ENCODE measurements at places on chromosomes 5 and 9.

DNA sequence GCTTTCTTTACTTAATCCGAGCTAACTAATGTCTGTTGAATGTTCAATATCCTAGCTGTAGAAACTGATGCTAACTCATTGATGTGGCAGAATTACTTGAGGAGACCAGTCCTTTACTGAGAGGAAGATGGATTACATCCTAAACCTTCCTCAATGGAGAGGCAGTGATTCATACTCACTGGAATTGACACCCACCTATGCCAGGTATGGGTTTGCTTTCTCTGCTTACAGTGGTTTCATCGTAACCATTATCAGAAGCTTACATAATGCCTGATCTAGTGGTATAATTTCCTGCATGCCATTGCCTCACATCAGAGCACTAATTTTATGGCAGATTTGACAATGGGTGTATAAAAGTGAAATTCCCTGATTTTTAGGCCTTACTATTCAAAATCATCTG lies 384.7 kb downstream of the ANXA1 start:
- DNase-seq, result no peak

GRCh38 chr5:538801-539468 lies 14.7 kb upstream of the SLC9A3 start:
- DNase-seq, result peak; percentile 14

- DNase-seq, result no peak
Observed at GRCh38 chr9:33143241-33143661, 23.9 kb downstream of the B4GALT1 start.

- no peak for DNase-seq
Observed at GRCh38 chr5:131710391-131710790, 75.4 kb upstream of the RAPGEF6 start.

DNA sequence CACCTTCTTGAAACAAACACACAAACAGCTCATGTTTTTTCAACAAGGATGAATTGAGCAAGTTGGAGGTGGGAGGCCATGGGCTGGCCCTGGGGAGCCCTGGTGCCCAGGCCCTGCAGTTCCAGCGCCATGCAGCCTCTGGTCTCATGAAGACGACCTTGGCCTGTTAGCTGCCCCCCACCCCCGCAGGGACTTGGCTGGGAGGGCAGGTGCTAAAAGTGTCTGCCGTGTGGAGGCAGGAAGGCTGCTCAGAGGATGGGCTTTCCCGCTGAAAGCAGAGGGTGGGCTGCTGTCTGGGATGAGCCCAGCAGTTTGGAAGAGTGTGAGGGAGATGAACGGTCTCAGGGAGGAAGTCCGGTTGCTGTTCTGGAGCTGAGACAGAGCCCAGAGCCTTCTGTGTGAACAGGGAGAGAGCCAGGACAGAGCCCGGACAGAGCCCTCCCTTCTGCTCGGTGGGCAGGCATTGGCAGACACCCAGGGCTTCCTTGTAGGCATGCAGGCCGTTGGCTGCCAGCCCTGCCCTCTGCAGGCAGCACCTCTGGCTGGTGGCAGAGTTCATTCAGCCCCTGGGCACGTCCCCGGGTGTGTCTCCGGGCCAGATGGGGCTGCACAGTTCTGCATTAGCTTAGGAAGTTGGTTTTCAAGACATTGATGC lies 18.7 kb downstream of the ROPN1L start:
- peak; percentile 86 for DNase-seq

DNA sequence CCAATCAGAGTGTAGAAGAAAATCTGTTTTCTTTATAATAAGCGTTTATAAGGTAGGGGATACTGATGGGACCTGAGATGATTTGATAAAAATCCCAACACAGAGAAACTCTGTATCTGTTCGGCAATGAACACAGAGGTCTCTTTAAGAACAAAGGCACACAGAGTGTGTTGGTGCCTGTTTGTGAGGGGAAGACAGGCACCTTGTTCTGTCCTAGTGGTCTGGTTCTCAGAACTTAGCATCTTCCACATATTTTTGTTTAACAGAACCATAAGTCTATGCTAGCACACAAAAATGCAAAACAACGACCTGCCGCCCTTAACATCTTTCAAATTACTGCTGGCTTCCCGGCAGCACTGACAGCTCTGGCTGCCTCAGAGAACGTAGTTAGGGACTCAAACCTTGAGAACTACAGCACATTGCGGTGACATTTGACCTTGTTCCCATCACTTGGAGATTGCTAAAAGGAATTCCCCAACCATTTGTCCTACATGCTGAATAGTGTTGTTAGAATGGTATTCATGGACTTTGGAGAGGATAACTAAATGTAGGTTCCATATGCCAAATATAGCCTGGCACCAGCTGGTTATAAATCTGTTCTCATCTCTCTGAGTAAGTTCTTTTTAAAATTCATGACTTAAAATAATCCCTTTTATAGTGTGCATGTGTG lies 871.7 kb upstream of the TYRP1 start:
- no peak for DNase-seq

DNA sequence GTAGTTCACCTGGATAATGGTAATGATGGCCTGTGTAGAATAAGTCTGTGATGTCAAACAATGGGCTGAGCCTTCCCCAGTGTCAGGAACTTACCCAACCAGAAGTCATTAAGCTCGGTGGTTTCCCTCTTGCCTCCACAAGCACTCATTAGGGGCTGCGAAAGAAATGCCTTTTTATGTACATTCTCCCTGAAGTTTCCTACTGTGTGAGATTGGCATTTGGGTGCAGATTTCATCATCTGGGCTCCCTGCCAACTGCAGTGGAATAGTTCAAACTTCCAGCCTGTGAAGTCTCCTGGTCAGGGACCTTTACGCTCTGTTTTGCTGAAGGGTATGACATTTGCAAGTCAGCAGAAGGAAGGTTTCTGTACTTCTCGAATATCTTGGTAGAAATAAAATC lies 41.6 kb upstream of the TMEM215 start:
- DNase-seq, result no peak

DNA sequence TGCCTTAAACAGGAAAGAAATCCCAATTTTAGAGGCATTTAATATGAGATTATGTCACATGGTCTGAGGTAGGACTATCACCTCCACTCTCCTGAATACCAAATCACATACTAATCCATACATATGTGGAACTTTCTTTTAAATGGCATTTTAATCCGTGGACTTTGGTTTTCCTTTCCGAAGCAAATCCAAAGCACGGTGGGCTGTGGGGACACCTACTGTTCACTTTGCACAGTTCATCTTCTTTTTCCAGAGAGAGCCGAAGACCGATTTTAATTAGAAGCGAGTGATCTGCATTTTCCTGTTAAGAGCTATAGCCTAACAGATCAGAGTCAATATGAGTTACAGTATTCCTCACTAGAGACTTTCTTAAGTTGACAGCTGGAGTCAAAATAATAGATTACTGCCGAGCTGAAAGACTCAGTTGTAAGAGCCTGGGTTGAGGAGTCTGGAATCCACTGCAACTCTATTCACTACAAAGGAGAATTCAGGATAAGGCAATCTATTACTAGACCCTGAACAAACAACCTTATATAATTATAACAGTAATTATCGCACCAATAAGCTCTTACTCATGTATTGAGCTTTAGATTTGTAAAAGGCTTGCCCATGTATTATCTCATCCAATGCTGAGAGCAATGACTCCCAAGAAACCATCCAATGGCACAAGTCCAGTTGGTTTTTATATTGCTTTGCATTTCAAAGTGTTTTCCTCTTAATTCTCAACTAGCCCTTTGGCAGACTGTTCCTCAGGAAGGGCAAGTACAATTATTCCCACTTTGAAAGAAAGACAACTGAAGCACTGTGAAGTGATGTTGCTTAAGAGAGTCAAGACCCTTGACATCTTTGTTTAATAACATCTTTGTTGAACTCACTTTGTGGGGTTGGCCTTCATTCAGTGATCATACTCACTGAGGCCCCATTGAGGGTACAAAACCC lies 144.7 kb downstream of the TRPM6 start:
- DNase-seq, result peak; percentile 25

DNA sequence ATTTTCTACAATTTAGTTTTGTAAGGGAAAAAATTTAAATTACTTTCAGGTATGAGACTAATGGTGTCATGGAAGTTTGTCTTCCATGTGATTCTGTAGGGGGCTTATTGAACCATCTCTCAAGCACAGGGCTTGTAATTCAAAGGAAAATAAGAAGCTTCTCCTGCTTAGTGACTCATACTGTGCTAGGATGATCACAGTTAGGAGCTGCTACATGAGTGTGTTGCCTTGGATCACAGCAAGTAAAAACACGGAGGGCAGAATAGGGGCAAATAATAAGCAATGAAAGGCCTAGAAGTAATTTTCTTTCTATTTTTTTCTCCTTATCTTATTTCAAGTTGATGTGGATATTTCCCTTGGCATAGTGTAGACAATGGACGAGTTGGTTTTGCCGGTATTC lies 28.9 kb downstream of the TMEM167A start:
- DNase-seq, result no peak

DNA sequence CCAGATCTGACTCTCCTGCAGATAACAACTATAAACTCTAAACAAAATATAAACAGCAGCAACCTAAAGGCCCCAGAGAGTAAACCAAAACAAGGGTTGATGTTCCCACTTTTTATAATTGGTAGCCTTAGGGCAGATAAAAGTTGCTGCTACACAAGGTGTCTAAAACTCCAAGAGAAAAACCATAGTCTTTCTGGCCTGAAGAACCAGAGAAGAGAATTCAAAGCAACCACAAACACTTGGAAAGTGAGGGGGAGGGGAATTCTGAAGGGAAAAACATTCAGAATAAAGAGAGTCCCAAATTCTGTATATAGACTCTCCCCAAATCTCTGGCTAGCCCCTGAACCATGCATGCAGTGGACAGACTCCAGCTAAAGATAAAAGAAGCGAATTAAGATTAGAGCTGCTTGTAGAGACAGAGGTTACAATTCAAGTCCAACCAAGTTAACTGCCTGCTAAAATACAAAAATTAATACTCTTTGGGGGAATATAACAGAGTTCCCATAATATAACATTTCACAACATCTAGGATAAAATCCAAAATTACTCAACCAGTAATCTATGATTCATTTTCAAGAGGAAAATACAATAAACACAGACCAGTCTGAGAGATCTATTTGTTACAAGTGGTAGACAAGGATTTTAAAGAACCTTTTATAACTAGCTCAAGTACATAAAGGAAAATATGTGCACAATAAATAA lies 37.5 kb upstream of the RGMB start:
- DNase-seq, result no peak

GRCh38 chr5:141094481-141095262 lies at the start of gene PCDHB2:
Gene PCDHB2, plus strand, starts transcription at chr5:141094615. Its CDS starts 176 bp downstream, at chr5:141094791.
- DNase-seq, result peak; percentile 46

- no peak for DNase-seq
Observed at GRCh38 chr5:102018279-102018678, 277.8 kb downstream of the SLCO4C1 start.

- no peak for DNase-seq
Observed at GRCh38 chr9:120909904-120910303, 16.7 kb downstream of the TRAF1 start.

- no peak for DNase-seq
Observed at GRCh38 chr5:59591162-59591561, 302.4 kb downstream of the PDE4D start.

DNA sequence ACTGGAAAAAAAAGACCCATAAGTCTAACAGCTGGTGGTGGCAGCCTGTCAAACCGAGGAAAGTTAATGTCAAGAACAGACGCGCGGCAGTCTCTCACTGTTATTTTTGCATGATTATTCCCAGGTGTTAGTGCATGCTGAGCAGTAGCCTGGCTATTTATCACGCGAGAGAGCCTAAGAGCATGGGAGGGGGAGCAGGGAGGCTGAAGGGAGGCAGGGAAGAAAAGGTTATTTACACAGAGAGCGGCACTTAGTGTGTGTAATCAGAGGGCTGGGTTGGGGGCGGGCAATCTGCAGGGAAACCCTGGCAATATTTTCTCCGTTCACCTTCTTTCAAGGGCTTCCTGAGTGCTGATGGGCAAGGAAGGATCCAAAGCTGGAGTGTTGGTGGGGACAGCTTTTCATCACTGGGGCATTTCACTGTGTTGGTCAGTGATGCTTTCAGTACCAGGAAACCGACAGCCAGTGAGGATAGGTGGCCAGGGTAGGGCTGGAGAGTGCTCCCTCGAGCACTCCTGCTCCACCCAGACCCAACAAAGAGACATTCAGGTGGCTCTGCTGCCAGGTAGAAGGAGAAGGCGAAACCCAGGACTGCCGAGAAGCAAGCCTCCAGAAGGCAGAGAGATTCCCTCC lies 39.6 kb downstream of the ZNF608 start:
- peak; percentile 43 for DNase-seq

DNA sequence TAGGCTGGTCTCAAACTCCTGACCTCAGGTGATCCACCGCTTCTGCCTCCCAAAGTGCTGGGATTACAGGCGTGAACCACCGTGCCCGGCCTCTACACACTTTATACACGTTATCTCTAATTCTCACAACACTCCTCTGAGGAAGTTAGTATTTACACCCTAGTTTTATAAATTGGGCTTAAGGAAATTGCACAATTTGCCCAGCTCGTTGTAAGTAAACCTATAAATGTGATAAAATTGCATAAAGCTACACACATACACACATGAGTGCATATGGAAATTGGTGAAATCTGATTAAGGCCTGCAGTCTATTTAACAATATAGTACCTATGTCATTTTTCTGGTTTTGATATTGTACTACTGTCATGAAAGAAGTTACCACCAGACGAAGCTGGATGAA lies 4.4 kb upstream of the SLC4A9 start:
- no peak for DNase-seq

DNA sequence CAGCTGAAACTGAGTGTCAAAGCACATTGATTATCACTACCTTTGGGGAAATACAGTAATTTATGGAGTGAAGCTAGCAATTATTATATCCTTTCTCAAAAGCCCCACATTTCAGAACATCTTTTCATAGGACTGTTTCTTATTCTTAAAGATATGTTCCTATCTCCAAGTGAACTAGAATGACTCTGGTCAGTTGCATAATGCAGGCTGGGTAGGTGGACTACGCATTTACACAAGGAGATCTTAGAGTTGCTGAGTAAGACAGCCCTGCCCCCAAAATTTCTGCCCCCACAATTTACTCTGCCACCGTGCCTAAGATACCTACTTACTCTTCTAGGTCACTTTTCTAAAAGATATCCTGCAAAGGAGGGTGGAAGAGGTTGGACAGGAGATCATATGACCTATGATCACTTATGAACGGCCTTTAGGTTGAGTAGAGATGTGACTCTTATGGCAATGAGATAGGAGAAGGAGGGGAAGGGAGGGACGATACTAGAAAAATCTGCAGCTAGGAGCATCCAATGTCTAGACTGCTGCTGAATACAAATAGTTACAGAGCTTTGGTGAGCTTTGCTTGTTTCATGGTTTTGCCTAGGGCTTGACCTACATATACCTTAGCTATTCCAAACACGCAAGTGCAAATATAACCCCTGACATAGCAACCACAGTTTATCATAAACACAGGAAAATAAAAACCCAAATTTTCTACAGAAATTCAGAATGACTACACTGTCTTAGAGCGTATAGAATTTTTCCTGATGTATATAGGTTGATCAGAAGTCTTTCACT lies 121.7 kb downstream of the GLIS3 start:
- no peak for DNase-seq

- no peak for DNase-seq
Observed at GRCh38 chr5:107680799-107681198, 10.1 kb upstream of the EFNA5 start.

DNA sequence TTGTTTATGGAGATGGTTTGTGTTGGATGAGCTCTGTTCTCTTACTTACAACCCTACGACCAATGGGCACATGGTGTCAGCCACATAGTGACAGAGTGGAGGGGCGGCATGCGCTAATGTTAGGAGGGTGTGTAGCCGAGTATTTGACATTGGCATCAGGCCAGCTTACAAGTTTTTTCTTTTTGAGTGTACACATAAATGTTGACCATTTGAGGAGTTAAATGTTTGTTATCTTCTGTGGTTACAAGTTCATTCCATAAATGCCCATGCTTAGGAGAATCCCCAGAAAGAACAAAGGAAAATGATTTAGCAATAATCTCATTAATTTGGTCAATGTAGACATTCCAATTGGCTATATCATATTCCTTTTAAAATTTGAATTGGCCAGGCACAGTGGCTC lies 180.1 kb upstream of the ELL2 start:
- DNase-seq, result no peak
